Immature natural killer cell (primary cell): ENCODE measurements at places on chromosomes 12 and 14. TPM values are rescaled to one million over a fixed set of nuclear protein-coding genes. Genes with fewer than 3 reads are reported as not detected.

Gene ACTN1
- polyA plus RNA-seq = 9.7 TPM

Gene SSPN
- polyA plus RNA-seq = not detected

Gene ZFYVE26
- 4.3 TPM for polyA plus RNA-seq

Gene PRIM1
- 31.7 TPM for polyA plus RNA-seq

Gene BLTP3B
- polyA plus RNA-seq = 15.6 TPM

Gene DCN
- polyA plus RNA-seq = not detected

Gene PPP4R3A
- 113 TPM for polyA plus RNA-seq

Gene OR6C2
- not detected for polyA plus RNA-seq

Gene CMA1
- polyA plus RNA-seq = not detected

Gene TEX22
- 1.0 TPM for polyA plus RNA-seq

Gene UBR7
- polyA plus RNA-seq = 76.1 TPM

Gene TAS2R30
- polyA plus RNA-seq = not detected

Gene VPS37B
- polyA plus RNA-seq = 39.5 TPM

Gene CD163
- polyA plus RNA-seq = 2.4 TPM

Gene RAB2B
- 18.5 TPM for polyA plus RNA-seq

Gene OASL
- 13.2 TPM for polyA plus RNA-seq

Gene ZNF641
- 14.5 TPM for polyA plus RNA-seq

Gene TAS2R14
- polyA plus RNA-seq = not detected

Gene C1S
- polyA plus RNA-seq = not detected

Gene KRT6C
- not detected for polyA plus RNA-seq

Gene FAM186B
- polyA plus RNA-seq = not detected

Gene POTEM
- not detected for polyA plus RNA-seq

Gene KERA
- not detected for polyA plus RNA-seq

Gene IL31
- not detected for polyA plus RNA-seq

Gene KLHDC1
- 3.3 TPM for polyA plus RNA-seq

Gene MUCL1
- polyA plus RNA-seq = not detected

Gene TMEM63C
- 0.03 TPM for polyA plus RNA-seq

Gene IRAK3
- 0.53 TPM for polyA plus RNA-seq

Gene INHBC
- polyA plus RNA-seq = 0.15 TPM

Gene PARPBP
- 2.5 TPM for polyA plus RNA-seq

Gene CDH24
- 0.78 TPM for polyA plus RNA-seq

Gene STAC3
- not detected for polyA plus RNA-seq

Gene GLT1D1
- not detected for polyA plus RNA-seq

Gene CPNE6
- not detected for polyA plus RNA-seq

Gene RD3L
- not detected for polyA plus RNA-seq

Gene SLC25A29
- 4.6 TPM for polyA plus RNA-seq

Gene GAPDH
- polyA plus RNA-seq = 2,185 TPM

Gene KLRB1
- polyA plus RNA-seq = 303 TPM

Gene APOF
- polyA plus RNA-seq = not detected

Gene NOS1
- polyA plus RNA-seq = not detected

Gene EXOC5
- polyA plus RNA-seq = 59.6 TPM

Gene PLEKHG7
- polyA plus RNA-seq = not detected

Gene RFC5
- 25.5 TPM for polyA plus RNA-seq

Gene DCAF4
- polyA plus RNA-seq = 8.7 TPM

Gene NTS
- polyA plus RNA-seq = not detected

Gene CCDC175
- not detected for polyA plus RNA-seq

Gene FAM234B
- 0.14 TPM for polyA plus RNA-seq

Gene SLCO1B1
- not detected for polyA plus RNA-seq

Gene SLC25A47
- not detected for polyA plus RNA-seq
